ENCODE measurements at places on chromosomes 2 and 18.

GRCh38 chr2:118055512-118056164, 32.6 kb upstream of the INSIG2 start:
- no peak for DNase-seq

- DNase-seq, result peak; percentile 30
Observed at GRCh38 chr2:234001380-234002160, 48.9 kb upstream of the SPP2 start.

DNA sequence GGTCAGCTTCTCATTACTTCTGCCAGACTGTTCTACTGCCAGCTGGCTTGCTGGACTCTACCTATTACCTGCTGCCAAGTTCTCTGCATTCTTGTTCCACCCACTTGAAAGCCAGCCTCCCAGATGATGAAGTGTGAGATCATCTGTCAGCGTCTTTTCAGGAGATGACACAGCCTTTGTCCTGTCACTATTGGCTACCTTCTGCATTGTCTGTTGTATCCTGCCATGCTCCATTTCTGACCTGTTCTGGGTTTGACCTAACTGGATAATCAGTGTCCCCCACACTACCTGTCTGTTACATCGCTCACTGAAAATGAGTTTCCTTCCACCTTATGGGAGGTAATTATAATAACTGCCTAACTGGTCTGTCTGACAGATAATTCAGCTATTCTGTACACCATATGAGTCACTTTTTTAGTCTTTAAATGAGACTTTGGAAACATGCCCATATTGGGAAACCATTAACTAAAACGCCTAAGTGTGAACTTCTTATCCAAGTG, 520.6 kb downstream of the METTL4 start:
- no peak for DNase-seq

DNA sequence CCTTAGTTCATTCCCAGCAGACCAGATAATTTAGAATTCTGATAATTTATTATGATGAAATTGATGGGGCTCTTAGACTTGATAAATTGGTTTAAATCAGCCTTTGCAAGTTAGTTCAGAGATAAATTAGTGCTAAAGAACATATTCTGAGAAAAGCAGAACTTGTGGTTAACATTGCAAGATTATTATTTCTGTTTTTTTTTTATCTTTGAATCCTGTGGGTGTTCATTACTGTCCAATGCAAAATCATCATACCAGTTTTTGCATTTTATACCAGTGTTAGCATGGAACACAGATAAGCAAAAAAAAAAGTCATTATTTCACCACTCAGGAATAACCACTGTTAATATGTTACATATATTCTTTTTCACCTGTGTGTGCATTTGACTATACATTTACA, 9.1 kb downstream of the SEPTIN2 start:
- DNase-seq, result no peak

GRCh38 chr2:56671973-56672569, 488.3 kb downstream of the CCDC85A start:
- DNase-seq, result no peak

GRCh38 chr2:188414411-188414810, 122.7 kb downstream of the GULP1 start:
- DNase-seq, result no peak
